IMR-90 (cell line): ENCODE measurements at places on chromosomes 6 and 20. TPM values are rescaled to one million over a fixed set of nuclear protein-coding genes. Genes with fewer than 3 reads are reported as not detected.

ANKRD66 gene
- not detected in 2 replicates for total RNA-seq

DNA sequence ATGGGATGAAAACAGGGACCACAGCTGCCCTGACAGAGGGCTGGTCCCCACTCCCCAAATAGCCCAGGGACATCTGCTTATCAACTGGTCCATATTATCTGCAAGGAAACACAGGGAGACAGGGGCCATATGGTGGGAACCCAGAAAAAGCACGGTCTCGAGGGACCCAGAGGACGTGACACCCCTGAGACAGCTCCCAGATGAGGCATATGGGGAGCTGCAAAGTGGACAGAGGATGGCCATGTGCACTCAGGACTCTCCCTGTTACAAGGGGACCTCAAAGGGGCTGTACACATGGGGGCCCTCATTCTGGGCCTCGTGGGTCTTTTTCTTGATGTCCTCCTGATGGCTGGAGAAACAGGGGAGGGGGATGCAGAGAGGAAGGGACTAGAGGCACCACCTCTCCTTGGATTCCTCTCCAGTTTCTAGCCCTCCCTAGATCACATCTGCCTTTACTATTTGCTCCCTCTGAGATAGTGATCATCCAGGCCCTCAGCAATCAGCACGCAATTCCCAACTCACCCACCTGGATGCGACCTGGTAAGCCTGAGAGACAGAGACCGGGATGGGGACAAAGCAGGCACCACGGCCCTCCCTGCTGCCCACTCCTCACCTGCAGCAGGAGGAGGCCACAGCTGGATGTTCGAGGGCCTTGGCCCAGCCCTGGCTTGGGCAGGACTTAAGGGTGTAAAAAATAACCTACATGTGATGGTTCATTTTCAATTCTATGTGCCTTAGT, 13.1 kb upstream of the HLA-G start:
- DNase-seq = no peak

RSPO3 gene
- total RNA-seq = not detected in 2 replicates

- no peak for DNase-seq
Observed at GRCh38 chr6:118933855-118934460, 1.0 kb downstream of the MCM9 start.

DNA sequence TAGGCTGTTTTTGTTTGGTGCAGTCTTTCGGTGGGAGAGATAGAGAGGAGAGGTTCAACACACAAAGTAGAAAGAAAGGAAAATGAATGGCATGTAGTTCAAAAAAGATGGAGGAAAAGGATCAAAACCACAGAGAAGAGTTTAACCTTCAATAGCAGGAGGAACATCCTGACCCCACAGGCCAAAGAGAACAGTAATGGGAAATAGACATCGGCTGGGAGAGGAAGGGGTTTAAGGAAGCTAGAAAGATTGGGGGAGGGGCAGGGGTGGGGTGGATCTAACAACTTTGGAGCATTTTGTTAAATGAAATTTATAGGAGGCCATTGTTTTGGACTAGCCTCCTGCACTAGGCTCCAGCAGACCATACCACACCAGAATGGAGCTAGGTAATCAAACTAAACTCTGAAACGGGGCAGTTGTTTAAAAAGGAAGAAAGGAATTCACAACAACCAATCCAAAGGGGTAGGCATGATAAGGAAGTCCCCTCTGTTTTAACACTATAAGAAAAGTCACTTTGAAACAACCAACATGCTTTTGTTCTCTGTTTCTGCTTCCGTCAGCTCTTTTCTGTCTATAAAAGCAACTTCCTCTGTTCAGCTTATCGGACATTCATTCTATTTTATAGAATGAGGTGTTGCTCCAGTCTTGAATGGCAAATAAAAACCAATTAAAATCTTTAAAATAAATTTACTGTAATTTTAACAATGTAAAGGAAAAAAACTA, 82.6 kb downstream of the EPB41L2 start:
- DNase-seq = no peak

- DNase-seq = no peak
Observed at GRCh38 chr6:8468552-8469356, 33.4 kb upstream of the SLC35B3 start.

GRCh38 chr20:19815553-19815991, 57.5 kb downstream of the RIN2 start:
- DNase-seq = peak; percentile 99

C4B gene
- total RNA-seq = 0.54 and 0.56 TPM in 2 replicates

DNA sequence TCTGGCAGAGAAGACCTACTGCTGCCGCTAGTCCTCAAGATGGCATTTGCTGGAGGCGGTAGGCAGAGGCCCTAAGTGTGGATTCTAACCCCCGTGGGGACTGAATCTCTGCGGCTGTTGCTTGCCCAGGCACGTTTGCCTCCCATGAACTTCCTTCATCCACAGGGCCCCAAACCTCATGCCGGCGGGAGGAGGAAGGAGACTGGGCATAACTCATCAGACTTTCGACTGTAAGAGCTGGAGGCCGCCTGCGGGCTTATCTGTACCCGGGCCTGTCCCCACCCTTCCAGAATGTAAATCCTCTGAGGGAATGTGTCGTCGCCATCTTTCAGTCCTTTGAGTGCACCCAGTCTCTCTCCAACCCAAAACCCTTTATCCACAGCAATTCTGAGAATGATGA, 990 bp downstream of the ZFP57 start:
- DNase-seq = no peak
